CD4-positive, alpha-beta T cell treated with Interleukin-2 at 100 ng/mL for 4 hours (primary cell): ENCODE measurements at places on chromosomes 2 and 18.

DNA sequence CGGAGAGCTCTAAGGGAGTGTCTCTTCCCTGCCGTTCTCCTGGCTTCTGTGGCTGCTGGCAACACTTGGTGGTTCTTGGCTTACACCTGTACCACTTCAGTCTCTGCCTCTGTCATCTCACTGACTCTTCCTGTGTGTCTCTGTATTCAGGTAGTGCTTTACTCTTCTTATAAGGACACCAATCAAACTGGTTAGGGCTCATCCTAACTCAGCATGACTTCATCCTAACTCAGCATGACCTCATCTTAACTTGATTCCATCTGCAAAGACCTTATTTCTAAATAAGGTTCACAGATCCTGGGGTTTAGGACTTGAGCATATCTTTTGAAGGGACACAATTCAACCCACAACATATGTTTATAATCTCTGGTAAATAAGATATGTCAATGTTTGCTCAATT, 51.6 kb upstream of the DSEL start:
- DNase-seq = no peak

GRCh38 chr2:234969306-234970098, 17.7 kb downstream of the SH3BP4 start:
- no peak for DNase-seq

- DNase-seq = no peak
Measured at GRCh38 chr2:15383695-15384350, 177.3 kb downstream of the NBAS start.

DNA sequence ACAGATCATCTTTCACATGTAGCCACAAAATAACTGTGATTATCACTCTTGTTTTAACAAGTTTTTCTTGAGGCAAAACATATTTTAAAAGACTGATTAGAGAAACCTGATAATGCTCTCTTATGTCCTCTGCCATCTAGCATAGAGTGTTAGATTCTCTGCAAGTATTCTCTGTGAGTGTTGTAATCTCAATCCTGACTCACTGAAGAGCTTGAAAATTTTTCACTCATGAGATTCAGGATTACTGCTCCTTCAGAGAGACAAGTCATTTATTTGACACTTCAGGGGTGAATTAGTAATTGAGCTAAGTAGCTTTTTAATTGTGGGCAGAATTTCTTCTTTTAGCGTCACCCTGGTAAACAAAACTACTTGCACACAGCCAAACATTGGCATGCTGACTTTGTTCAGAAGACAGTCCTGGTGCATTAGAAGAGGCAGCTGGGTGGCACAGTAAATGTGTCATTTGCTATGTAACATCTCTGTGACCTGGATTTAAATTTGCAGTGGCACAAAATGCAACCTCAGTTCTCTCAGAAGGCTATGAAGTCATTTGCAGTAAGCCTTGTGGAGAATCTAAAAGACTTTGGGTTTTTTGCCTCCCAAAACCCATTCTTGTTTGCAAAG, 172.9 kb downstream of the LRP1B start:
- no peak for DNase-seq
